ENCODE measurements at places on chromosomes 7 and 10. TPM values are rescaled to one million over a fixed set of nuclear protein-coding genes. Genes with fewer than 3 reads are reported as not detected.

GRCh38 chr10:60536529-60537114 lies 146.9 kb upstream of the ANK3 start:
- DNase-seq, result no peak

FLNC gene
- polyA plus RNA-seq, result 7.8 TPM

- no peak for DNase-seq
Observed at GRCh38 chr7:148356303-148356702, 234.3 kb upstream of the C7orf33 start.

- no peak for DNase-seq
Observed at GRCh38 chr10:67487199-67487598, 208.8 kb downstream of the CTNNA3 start.

DNA sequence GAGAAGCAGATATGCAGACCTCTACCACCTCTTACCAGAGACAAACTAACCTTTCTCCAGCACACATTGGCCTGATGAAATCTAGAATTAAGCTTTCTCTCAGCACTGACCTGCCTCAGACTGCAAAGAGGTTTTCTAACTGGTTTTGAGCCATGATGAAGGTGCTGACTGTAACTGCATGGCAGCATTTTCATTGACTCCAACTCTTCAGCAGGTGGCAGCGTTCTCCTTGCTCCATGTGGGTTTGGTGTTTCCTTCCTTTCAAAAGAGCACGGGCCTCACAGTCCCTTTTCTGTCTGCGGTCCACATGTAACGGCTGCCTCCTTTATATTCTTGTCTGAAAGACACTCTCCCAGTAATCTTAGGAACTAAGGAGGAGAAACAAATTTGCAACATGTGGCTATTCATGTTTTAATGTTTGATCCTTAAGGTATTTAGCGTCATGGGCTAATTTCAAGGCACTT lies 12.6 kb downstream of the KLLN start:
- peak; percentile 80 for DNase-seq

DNA sequence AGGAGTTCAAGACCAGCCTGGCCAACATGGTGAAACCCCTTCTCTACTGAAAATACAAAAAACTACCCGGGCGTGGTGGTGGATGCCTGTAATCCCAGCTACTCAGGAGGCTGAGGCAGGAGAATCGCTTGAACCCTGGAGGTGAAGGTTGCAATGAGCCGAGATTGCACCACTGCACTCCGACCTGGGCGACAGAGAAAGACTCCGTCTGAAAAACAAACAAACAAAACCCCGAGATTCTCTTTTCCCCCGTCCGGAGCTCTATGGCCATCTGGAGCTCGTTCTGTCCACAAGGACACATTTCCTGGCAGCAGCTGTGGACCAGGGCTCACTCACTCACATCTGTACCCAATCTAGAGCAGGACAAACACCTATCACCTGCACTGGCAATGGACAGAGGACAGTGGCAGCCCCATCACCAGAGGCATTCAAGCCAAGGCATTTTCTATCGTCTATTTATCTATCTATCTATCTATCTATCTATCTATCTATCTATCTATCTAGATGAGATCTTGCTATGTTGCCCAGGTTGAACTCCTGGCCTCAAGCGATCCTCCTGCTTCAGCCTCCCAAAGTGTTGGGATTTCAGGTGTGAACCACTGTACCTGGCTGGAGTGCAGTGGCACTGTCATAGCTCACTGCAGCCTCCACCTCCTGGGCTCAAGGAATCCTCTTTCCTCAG lies 167.1 kb upstream of the TNRC18 start:
- no peak for DNase-seq

PIP gene
- polyA plus RNA-seq, result not detected

- DNase-seq, result no peak
Observed at GRCh38 chr10:26336979-26337378, 101.2 kb upstream of the APBB1IP start.

PLAC9 gene
- polyA plus RNA-seq, result 6.4 TPM

RAPGEF5 gene
- 22.4 TPM for polyA plus RNA-seq

DNA sequence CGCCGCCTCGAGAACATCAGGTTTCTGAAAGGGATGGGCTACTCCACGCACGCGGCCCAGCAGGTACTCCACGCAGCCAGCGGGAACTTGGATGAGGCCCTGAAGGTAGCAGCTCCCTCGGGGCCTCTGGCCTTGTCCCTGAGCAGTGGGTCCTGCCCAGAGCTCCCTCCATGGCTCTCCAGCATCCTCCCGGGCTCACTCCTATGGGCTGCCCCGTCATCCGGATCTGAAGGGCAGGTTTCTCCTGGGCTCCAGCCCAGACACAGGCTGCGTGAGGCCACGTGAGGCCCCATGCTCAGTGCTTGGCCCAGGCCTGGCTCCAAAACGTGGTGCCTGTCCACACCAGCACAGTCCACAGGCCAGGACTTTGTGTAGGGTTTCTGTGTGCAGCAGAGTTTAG lies 32.5 kb downstream of the NUB1 start:
- no peak for DNase-seq

- DNase-seq, result no peak
Observed at GRCh38 chr7:151816562-151817314, 60.2 kb downstream of the PRKAG2 start.

PANK1 gene
- polyA plus RNA-seq, result 4.6 TPM

PRKAR2B gene
- 35.8 TPM for polyA plus RNA-seq

TMEM26 gene
- 0.25 TPM for polyA plus RNA-seq

ANKRD26 gene
- polyA plus RNA-seq, result 0.56 TPM

FBXO24 gene
- 0.53 TPM for polyA plus RNA-seq

DNA sequence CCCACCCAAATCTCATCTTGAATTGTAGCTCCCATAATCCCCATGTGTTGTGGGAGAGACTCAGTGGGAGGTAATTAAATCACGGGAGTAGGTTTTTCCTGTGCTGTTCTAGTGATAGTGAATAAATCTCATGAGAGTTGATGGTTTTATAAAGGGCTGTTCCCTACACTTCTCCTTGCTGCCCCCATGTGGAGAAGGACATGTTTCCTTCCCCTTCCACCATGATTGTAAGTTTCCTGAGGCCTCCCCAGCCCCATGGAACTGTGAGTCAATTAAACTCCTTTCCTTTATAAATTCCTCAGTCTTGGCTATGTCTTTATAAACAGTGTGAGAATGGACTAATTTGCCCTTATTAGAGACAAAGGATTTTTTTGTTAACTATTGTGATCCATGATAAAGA lies 48.5 kb upstream of the MKX start:
- DNase-seq, result no peak

- peak; percentile 41 for DNase-seq
Observed at GRCh38 chr7:155412416-155413253, 45.3 kb upstream of the EN2 start.

DNA sequence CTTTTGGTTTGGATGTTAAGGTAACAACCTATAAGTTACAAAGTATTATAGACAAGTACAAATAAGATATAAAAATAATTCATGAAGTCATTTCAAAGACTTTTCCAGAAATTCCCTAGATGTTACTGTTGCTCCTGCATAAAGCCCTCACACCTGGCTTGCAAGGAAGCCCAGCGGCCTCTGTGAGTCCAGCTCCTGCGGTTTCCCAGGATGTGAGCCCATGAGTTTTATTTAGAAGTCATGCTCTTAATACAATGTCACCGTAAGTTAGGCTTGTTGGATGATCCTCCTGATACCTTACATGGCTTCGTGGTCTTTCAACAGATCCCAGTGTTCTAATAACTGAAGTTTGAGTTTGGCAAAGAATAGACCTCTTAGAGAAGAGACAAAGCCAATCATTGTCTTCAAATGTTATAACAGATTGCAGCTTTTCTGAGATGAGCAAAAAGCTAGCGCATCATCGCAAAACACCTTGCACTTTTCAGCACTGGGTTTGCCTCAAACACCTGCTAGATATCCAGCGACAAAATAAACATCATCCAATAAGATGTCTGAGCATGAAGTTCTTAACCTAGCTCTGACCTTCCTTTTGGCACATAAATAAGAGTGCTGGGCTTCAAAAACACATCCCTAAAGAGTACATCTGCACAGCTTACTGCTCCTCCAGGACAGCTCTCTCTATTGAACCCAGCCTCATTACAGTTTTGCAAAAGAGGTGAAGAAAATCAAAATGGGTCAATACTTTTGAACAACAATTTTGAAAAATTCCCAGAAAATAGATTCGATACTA lies 3.6 kb downstream of the FAM171A1 start:
- no peak for DNase-seq

DNA sequence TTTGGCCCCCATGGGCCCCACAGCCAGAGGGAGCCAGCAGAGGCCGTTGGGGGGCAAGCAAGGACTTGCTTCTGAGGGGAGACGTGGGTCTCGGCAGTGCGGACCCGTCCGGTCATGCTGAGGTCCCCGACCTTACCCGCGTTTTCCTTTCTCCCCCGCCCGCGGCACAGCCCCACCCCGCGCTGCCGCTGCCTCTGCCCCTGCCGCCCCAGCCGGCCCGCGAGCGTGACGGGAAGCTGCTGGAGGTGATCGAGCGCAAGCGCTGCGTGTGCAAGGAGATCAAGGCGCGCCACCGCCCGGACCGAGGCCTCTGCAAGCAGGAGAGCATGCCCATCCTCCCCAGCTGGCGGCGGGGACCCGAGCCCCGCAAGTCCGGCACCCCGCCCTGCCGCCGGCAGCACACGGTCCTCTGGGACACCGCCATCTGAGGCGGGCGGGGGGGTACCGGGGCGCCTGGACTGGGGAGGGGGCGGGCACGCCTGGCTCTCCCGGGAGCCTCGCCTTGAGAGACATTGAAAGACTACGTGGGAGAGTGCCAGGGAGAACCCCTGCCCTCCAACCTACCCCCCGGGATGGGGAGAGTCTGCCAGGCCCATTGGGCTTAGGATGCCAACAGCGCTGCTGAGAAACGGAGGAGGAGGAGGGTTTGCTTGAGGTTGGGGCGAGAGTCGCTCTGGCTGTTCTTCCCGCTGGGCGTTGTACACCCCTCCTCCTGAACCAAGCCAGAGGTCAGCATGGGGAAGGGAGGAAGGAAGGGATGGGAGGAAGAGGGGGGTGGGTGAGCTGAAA lies 9.9 kb downstream of the NYAP1 start:
- peak; percentile 53 for DNase-seq

ACHE gene
- polyA plus RNA-seq, result 9.3 TPM

DNA sequence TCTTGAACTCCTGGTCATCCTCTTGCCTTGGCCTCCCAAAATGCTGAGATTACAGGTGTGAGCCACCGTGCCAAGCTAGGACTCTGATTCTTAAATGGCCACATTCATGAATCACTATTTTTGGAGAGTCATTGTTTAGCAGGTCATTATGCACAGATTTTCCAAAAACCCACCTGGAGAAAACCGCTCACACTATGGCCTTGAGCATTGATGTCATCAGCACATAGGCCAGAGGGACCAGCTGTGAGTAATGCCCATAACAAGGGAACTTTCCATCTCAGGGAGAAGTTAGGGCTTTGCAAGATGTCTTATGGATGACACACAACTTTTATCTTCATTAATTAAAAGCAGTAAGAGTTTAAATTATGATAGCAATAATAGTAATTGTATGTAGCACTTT lies 86.4 kb upstream of the KIF5B start:
- no peak for DNase-seq

PPP1R17 gene
- 0.46 TPM for polyA plus RNA-seq

- DNase-seq, result no peak
Observed at GRCh38 chr7:44211126-44211675, 10.4 kb downstream of the YKT6 start.

GRCh38 chr10:79268161-79268601 lies 79.1 kb upstream of the PPIF start:
- no peak for DNase-seq

DNA sequence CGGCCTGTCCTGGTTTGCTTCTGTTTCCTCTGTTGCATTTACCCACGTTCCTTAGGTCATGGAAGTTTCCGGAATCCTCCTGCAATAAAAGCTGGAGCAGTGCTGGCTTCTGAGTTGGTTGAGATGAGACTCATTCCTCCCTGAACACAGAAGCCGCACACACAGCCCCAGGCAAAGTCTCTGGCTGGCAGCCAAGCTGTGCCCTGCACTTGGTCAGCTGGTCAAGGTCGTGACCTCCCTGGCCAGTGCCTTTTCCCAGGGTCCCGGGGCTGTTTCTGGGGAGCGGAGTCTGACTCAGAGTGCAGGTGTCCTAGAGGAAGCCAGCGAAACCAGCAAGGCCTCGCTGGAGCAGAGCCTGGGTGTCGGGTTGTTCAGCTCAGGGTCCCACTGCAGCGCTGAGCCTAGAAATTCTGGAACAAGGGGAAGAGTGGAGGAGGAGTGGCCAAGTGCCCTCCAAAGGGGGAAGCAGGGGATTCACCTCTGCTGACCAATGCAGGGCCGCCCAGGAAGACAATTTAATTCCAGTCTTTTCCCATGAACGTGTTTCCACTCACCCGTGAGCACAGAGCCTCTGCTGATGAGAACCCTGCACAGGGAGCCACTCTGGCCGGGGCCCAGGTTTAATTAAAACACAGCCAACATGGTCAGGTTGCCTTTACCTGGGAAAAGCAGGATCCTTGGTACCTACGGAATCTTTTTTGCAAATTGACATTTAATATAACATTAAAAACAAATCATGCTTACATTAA lies 245.5 kb upstream of the PPP2R2D start:
- DNase-seq, result no peak

DNA sequence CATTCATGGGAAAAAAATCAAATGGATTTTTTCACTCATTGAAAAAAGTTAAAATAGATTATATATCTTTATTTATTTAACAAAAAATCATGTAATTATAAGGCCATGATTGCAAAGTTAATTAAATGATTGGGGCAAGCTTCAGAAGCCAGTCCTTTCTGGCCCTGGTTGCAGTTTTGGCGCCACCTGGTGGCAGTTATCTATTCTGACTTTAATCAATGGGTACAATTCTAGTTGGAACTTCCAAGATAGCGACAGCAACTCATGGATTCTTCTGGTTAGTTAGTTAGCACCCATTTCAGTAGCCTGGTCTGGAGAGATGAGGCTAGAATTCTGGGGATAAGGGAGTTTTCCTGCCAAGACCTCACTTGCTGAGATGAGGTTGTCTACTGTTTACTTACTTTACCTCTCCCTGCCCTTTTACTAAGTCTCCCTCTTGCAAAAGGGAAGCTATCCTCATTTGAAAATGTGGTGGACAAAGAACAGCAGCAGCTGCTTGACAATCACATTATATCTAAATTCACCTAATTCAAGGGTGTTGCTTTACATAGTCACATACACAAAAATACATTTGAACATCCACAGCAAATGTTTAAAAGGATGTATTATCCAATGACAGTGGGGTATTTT lies 42.3 kb downstream of the NOC3L start:
- DNase-seq, result peak; percentile 85
